Bone marrow (tissue), 2 donors: ENCODE measurements at places on chromosomes 5 and 9.
A peak's percentile ranks its signal among the peaks of the same experiment; 100 is the strongest.

GRCh38 chr5:56670916-56671315 is 144.4 kb upstream of the MAP3K1 start:
- no peak for DNase-seq

DNA sequence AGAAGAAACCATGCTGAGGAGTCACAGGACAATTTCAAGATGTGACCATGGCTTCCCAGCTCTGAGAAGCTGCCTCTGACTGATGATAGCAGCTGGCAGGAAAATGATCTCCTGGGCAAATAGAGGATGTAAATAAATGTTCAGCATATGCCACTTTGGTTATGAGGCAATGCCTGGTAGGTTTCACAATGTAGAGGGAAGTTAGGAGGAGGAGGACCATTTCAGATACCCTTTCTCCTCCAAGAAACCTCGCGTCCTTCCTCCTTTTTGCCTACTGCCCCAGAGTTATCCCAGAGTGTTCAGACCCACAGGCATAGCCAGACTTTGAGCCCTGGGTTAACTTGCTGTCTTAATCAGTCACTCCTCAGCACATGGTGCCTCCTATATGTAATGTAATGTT is 541.6 kb upstream of the DAP start:
- peak; percentile 4 for DNase-seq

DNA sequence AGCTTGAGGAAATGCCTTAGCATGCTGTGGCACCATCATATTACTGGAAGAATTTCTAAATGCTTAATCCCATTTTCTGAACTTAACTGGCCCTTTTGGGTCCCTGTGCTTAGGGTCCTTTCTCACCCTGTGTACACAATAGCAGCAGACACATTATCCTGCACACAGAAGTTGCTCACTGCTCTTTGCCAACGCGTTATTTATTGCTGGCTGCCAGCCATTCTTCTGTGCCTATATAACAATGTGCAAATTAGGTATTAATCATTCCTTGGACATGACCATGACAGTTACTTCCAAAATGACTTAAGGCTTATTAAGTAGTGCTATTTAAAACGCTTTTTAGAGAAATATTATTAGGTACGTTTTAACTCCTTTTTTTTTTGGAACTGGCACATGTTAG is 134.7 kb downstream of the FBN2 start:
- DNase-seq = no peak

DNA sequence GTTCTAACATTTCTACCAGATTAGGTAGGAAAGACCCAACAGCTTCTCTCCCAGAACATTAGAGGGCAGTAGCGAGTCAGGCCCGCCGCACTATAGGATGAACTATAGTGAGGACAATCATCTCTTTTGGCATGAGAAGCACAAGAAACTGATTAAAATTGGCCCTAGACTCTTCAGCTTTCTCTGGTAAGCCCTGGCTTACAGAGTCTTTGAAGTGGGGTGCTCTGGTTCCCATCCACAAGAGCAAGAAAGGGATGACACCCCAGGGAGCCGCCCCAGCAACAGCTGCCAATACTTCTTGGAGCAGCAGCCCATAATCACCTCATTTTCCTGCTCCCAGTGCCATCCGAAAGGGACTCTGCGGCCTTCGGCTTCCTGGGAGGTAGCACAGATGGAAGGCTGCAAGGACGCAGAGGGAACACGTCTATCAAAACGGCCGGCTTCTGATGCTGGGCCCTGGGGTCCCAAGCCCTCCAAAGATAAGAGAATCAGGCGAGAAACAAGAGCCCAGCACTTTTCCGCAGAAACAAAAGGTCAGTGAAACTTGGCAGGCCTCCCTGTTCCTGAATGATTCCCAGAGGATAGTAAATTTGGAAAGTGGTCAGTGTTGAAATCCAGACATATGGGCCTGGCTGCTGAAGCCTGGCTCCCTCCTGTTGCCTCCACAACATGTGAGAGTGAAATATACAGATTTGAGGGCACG is 69.3 kb downstream of the HSD17B3 start:
- DNase-seq = peak; percentile 3

GRCh38 chr9:111668026-111668573 is 6.7 kb downstream of the GNG10 start:
- no peak for DNase-seq

DNA sequence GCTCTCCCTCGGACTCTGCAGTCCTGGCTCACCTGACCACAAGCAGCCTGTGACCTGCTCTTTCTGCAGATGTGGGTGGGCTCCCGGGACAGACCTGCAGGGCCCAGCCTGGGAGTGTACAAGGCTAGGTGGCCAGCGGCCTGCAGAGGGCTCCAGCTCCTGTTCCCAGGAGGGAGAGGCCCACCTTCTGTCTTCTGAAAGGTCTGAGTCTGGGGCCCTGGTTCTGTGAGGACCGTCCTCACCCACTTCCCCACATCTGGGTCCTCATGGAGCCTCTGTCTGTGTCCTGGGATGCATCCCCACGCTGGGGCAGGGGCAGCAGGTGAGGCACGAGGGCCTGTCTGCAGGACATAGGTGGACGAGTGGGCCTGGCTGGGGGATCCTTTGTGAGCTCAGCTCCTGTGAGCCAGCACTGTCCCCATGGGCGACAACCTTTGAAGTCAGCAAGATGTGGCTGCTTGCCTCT is 43.7 kb downstream of the PHF2 start:
- no peak for DNase-seq

DNA sequence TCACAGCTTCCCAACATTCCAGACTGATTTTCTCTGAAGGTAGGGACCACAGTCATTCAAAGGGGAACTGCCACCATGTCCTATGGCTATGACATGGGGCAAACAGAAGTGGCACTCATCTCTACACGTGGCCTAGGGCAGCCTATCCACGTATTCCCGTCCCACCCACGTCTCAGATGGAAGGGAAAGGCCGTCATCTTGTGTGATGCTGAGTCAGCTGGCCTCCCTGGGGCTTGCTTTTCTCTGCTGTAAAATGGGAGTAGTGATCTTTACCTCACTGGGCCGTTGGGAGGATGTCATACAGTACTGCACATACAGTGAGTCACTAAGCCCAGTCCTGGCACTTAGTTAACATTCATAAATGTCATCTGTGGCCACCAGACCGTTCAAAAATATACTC is 72.3 kb downstream of the RAPGEF1 start:
- no peak for DNase-seq

- DNase-seq = no peak
These were observed 238.0 kb upstream of the PTGER4 start for GRCh38 chr5:40441733-40442132.

- no peak for DNase-seq
These were observed 67.2 kb upstream of the TSLP start for GRCh38 chr5:111004291-111004690.

GRCh38 chr5:54671111-54671531 is 153.6 kb downstream of the SNX18 start:
- DNase-seq = no peak
